ENCODE measurements at places on chromosomes 4 and X.

DNA sequence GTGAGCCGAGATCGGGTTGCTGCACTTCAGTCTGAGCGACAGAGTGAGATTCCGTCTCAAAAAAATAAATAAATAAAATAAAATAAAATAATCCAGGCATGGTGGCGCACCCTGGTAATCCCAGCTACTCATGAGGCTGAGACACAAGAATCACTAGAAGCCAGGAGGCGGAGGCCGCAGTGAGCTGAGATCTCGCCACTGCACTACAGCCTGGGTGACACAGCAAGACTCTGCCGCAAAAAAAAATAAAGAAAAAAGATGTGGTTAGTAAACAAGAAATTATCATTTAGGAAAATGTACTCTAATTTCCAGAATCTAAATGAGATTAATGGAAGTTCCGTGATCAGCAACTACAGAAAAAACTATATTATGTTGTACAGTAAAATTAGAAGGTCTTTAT is 14.5 kb upstream of the LRBA start:
- DNase-seq = no peak

DNA sequence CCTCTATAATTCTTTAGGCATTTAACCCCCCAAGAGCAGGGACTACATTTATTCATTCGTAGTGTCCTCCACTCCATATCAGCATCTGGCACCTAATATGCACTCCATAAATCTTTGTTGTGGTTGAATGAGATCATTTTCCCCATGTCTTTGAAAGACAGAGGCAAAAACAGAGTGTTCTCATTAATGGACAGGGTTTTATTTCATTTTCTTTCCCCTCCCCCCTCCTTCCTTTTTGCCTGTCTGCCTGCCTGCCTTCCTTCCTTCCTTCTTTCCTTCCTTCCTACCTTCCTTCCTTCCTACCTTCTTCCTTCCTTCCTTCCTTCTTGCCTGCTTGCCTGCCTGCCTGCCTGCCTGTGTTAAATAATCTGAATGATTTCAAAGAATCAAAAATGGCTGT is 83.2 kb downstream of the SHROOM3 start:
- no peak for DNase-seq

- no peak for DNase-seq
Measured at GRCh38 chr4:159363361-159363760, 260.5 kb downstream of the RAPGEF2 start.

- DNase-seq = no peak
Measured at GRCh38 chr4:147787204-147787603, 55.3 kb downstream of the ARHGAP10 start.

GRCh38 chr4:87707279-87707918 is 57.3 kb downstream of the DMP1 start:
- no peak for DNase-seq

DNA sequence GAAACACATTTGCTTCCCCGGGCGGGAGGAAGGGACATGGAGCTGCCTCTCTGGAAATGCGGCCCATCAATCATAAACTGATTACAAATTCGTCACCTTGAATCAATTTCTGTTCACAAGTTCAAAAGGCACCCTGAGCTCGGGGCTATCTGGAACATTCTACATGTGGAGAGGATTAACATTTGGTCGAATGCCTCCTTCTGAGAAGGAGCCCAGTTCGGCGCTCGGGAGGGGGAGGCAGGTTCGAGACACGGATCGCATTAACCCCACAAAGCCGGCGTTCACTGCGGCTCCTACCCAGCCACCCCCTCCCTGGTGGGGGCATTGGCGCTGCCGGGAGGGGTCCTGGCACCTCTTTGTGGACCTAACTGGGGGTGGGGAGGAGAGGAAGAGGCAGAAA is 108.0 kb downstream of the CPZ start:
- no peak for DNase-seq

DNA sequence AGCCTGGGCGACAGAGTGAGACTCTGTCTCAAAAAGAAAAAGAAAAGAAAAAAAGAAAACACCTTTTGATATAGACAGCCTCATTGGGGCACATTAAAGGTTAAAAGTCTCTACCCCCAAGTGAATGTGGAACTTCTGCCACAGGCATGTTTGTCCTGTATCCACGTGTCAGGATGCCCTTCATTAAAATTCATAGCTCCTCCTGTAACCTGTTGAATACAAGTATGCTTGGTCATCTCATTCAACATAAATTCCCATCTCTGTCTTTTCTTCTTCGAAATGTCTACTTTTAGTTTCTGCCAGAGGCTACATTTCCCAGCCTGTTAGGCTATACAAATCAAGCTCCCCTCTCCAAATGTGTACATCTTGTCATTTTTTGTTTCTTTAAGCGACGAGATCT is 25.8 kb downstream of the P2RY8 start:
- DNase-seq = no peak

DNA sequence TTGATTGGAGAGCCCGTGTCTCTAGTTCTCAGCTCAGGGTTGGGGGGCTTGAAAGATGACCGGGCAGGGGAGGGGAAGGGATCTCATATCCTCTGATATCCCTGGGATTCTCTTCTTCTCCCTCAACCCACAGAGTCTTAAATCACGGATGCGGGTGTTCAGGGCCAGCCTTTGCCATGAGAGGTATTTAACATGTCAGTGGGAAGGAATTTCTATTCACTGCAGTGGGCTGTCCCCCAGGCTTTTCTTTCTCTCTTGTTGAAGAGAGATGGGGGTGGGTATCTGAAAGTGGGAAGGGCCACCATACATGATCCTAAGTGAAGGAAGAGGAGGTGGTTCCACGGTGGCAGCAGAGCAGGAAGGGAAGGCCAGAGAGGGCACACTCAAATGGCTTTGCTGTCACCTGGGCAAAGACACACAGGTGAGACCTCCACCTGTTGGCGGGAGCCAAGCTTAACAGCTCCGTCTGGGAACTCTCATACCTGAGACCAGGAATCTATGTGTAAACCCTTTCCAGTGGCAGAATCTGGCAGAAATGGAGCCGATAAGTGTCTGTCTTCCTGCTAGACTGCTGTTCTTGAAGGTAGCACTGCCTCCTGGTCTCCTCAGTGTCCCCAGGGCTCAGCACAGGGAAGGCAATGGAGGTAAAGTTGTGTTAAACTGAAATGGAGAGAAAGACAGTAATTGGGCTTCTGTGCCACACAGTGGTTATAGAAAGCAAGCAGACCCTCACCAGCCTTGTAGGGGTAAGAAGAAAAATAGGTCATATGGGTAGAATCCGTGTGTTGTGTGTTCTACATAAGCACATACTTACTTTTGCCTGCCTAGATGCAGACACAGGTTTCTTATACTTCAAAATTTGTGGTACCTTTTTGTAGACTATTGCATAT is 49.4 kb downstream of the RHOH start:
- no peak for DNase-seq

- DNase-seq = no peak
Measured at GRCh38 chrX:39310891-39311290, 509.6 kb downstream of the MID1IP1 start.

DNA sequence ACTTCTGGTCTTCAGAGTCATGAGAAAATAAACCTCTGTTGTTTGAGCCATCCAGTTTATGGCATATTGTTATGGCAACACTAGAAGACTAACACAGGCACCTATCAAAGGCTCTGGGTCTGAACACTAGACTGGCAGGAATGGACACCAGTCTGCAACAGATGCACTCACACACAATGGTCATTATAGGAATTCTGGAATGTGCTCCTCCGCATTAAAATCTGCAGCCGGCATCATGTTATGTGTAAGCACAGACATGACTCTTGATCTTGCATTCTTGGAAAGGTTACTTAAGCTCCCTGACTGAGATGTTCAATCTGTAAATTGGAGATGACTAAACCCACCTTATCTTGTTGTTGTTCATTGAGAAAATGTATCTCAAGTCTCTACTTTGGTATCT is 112.3 kb upstream of the ZNF518B start:
- no peak for DNase-seq

Measured in NCI-H1694 treated with DMSO at 0.1 percent for 48 hours (cell line).